ENCODE measurements at places on chromosomes 7 and 10.
A peak's percentile ranks its signal among the peaks of the same experiment; 100 is the strongest.

DNA sequence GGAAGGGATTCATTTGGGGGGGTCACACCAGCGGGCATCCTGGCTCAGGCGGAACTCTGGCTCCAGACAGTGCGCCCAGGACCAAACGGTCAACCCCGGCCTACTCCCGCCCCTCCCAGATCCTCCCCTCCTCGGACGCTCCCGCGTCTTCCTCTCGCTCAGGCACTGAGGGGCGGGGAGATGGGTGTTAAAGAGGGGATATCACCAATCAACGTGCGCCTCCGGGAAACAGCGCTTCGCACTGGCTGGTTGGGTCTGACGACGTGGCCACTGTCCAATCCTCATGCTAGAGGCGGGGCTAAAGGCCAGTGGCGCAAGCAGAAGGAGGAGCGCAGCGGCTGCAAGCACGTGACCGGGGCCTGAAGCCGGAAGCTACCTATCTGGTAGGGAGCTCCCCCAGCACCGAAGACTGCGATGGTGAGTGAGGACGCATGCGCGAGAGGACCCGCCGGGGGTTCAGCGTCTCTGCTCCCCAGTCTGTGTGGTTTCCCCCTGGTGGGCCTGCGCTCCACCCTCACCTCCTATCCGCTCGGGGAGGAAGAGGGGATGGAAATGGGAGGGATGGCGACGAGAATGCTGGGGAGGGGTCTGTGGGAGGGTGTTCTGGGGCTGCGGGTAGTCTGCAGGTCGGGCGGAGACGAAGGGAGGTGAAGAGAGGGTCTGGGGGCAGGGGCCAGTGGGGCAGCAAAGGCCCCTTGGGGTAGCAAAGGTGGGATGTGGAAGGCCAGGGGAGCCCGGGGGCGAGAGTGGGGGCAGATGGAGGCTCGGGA lies at the start of gene LAMTOR4:
Gene LAMTOR4, plus strand, starts transcription at position 360 of the 770 bp plus-strand sequence. Its CDS starts 55 bp downstream, at position 415.
- DNase-seq, result peak; percentile 99

GRCh38 chr10:101940916-101941315 lies 97.3 kb upstream of the KCNIP2 start:
- DNase-seq, result no peak

DNA sequence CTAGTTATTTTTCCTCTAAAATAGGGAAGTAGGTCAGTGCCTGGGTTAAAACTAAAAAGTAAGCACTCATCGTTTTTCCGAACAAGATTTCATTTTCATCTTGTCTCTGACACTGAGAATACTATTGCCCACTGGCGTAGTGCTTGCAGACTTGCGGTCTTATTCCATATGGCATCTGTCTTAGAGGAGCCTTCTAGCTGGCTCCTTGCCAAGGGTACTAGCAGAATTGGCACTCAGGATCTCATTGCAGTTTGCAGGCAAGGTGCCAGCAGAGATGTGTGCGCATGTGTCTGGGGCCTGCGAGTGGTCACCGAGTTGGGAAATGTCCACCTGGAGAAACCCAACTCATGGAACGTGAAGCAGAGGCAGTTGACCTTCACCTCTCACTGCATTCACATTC lies 143.4 kb downstream of the CELF2 start:
- no peak for DNase-seq

DNA sequence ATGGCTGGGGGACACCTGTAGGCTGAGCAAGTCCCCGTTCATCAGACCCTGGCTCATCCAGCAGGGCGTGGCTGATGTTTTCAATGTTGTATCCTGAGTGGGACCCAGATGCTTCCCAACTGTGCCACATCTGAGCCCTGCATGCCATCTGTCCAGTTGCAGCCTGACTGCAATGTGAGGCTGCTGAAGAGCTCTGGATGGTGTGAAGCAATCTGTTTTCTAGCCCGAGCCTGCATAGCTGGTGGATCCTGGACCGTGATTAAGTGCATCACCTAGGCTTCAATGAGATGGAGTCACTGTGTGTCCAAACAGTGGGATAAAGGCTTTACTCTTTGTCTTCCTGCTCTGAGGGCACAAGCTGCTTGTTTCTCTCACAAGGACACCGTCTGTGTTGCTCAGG lies 99.8 kb downstream of the TCF7L2 start:
- no peak for DNase-seq

GRCh38 chr10:79270466-79271246 lies 76.6 kb upstream of the PPIF start:
- DNase-seq, result no peak

GRCh38 chr7:28155964-28156363 lies 24.6 kb downstream of the JAZF1 start:
- DNase-seq, result peak; percentile 70

GRCh38 chr7:5620459-5620881 lies 161.0 kb downstream of the RNF216 start:
- DNase-seq, result no peak

DNA sequence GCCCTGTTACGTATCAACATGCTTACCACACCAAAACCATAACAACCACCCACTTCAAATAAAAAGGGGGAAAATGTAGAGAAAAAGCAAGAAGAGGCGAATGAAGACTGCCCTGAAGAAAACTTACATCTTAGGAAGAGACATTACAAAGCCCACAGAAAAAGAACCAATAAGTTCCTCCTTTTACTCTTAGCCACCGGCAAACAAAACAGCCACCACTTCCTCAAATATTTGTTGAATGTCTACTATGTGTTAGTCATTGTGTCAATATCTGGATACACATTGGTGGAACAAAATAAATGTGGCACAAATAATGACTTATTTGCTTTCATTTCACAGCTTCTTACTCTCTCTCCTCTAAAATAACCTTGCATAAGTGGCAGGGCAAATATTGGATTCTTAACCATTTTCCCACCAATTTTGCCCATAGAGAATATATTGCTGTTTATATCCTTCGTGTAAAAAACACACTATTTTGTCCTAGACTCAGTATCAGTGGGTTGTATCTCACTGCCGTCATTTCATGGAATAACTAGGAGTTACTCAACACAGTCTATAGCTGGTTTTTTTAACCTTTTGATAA lies 106.8 kb downstream of the ANK3 start:
- peak; percentile 12 for DNase-seq

GRCh38 chr7:140200061-140200989 lies 23.5 kb upstream of the KDM7A start:
- peak; percentile 51 for DNase-seq

GRCh38 chr7:55021053-55021452 lies 2.2 kb downstream of the EGFR start:
- no peak for DNase-seq

DNA sequence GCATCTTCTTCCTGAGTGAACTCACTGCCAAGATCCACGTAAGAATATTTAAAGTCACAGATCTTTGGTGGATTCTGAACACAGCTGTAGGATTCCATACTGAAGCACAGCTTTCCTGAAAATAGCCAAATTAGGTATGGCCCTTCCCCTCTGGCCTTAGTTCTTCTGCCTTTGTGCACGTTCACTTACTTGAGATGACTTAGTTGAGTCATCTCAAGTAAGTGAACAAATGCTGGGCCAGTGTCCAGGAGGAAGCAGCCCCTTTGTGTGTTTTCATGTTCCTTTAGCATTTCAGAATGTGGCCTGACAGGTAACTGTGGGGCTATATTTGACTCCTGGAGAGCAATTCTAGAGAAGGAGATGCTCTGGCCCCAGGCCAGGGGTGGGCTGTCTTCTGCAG lies 51.5 kb downstream of the CCNY start:
- no peak for DNase-seq

DNA sequence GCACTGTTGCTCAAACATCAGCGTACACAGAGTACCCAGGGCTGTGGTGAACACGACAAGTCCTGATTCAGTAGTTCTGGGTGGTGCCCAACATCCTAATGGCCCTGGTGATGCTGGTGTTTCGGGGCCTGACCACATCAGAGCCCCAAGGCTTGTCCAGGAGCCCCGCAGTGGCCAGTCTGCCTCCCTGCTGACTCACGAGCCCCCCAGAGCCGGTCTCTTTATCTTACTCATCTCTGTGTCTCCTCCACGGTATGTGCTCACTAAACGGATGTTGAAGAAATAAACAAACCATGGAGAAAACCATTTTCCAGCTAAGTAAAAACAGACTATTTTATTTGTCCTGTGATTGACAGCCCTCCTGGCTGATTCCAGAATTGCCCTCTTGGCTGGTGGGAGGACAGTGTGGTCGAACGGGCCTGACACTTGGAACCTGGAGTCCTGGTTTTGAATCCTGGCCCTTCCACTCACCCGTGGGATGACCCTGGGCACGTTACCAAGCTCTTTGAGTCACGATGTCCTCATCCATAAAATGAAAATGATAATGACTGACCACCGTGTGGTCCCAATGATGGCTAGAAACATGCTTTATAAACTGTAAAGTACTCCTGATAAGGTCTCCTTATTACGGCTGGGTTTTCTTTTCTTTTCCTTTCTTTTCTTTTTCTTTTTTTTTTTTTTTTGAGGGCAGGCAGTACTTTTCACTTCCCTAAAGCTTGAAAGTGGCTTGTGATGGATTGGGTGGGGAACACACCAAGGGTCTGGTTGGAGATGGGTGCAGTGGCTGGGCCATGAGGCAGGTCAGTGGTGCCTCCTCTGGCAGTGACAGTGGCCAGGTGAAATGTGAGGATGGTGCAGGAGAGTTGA lies 5.7 kb downstream of the HIP1 start:
- DNase-seq, result peak; percentile 80

DNA sequence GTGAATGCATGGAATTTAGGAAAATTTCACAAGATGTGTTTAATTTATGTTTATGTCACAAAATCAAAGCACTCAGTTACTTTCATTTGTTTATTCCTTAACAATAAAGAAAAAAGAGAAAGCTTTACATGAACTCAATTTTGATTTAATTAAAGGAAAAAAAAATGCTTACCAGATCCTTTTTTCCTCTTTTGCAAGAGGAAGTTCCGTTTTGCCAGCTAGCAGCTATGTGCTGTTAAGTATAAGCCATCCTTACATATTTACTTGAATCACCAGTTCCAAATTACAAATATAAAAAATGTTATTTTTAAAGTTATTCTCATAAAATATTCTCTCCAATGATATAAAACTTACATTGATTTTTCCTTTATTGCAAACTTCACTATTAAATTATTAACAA lies 12.7 kb downstream of the MRC1 start:
- DNase-seq, result no peak

- no peak for DNase-seq
These were observed 33.5 kb downstream of the CARD11 start for GRCh38 chr7:3010161-3010560.

- DNase-seq, result no peak
These were observed 231.3 kb upstream of the KLF6 start for GRCh38 chr10:4016214-4016740.

DNA sequence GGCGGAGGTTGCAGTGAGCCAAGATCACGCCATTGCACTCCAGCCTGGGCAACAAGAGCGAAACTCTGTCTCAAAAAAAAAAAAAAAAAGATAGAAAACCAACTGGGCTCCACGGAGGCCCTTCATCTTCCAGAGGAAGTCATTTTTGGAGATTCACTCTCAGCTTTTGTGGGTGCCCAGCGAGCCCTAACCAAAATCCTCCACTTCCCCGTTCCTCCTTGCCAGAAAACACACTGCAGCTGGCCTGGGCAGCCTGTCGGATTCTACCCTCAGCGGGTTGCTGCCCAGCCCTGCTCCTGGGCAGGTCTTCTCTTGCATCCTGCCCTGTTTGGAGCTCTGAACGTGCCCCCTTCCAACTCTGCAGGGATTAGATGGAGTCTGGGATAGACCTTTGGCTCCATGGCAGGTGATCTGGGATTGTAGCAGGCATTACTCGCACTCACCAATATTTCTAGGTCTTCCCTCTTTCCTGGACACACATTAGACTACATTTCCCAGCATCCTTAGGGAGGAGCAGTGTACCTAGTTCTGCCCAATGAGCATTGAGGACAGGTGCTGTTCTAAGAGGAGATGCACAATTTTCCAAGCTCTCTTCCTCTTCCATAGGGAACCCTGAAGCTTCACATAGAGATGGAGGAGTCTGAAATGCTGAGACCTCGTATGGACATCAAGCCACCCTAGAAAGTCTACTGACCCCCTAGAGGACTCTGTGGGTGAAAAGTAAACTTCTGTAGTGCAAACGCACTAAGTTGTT lies 4.6 kb downstream of the GRID2IP start:
- no peak for DNase-seq

GRCh38 chr7:150877536-150877935 lies 25.2 kb downstream of the AOC1 start:
- DNase-seq, result no peak

GRCh38 chr10:118573512-118573911 lies 21.9 kb downstream of the PRLHR start:
- no peak for DNase-seq

DNA sequence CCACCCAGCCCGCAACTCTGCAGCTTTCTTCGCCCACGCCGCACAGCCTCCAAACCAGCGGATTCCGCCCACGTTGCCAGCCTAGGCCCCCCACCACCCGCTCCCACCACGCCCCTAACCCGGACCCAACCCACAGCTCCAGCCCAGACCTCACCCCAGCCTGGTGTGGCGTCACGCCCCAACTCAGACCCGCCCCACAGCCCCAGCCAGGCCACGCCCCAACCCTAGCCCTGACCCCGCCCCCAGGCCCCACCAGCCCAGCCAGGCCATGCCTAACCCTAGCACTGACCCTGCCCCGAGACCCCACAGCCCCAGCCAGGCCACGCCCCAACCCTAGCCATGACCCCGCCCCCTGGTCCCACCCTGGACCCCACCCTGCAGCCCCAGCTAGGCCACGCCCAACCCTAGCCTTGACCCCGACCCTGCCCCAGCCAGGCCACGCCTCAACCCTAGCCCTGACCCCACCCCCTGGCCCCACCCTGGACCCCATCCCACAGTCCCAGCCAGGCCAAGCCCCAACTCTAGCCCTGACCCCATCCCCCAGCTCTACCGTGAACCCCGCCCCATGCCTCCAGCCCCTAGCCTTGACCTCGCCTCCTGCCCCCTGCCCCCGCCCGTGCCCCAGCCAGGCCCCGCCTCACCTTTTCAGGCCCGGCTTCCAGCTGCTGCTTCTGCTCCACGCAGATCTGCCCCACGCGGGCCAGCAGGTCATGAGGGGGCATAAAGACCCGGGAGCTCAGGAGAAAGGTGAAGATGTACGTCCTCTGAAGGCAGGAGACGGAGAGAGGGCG lies 64.0 kb downstream of the RASGEF1A start:
- no peak for DNase-seq

GRCh38 chr7:39637400-39637799 lies 14.0 kb downstream of the RALA start:
- no peak for DNase-seq

DNA sequence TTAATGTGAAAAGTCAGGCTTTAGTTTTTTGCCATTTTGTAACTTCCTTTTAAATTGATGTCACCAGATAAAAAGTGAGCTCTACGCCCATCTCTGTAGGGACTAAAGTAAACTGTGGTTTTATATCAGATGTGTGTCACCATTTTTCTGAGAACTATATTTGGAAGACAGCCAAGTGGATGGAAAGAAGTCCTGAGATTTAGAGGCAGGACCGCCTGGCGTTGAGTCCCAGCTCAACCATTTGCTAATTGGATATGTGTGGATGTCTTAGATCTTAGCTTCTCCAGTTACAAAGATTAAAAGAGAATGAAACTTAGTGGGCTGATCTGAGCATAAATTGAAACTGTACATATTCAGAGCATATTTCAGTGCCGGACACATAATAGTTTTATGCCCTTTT lies 691.6 kb upstream of the CELF2 start:
- DNase-seq, result no peak

GRCh38 chr7:27031289-27032172 lies 64.3 kb downstream of the HOXA1 start:
- peak; percentile 51 for DNase-seq
